NCI-H2171 treated with DMSO at 0.1 percent for 48 hours (cell line): ENCODE measurements at places on chromosomes 12 and 14.

GRCh38 chr12:517538-517937 is 57.8 kb downstream of the B4GALNT3 start:
- no peak for DNase-seq

- DNase-seq = no peak
Measured at GRCh38 chr14:102088012-102088792, 1.4 kb upstream of the HSP90AA1 start.

GRCh38 chr14:57486767-57487379 is 6.8 kb downstream of the CCDC198 start:
- DNase-seq = peak; percentile 91

DNA sequence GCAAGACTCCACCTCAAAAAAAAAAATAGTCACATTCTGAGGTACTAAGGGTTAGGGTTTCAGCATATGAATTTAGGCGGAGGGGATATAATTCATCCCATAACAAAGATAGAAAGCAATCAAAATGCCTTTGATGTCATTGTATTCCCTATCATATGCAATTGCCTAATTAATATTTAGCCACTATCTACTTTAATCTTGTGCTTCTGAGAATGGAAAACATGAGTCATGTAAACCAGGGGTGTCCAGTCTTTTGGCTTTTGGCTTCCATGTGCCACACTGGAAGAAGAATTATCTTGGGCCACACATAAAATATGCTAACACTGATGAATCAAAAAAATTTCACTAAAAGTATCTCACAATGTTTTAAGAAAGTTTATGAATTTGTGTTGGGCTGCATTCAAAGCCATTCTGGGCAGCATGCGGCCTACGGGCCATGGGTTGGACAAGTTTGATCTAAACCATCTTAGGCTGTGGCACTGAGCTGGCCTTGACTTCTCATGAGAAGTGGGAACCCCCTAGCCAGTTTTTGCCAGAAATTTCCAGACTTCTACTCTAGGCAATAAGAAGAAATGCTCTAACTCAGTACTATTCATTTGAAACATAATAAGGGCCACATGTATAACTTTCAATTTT is 219.8 kb downstream of the PTPRO start:
- DNase-seq = no peak

GRCh38 chr12:115378291-115378690 is 694.3 kb upstream of the TBX3 start:
- DNase-seq = no peak

GRCh38 chr12:61514016-61514415 is 746.2 kb upstream of the USP15 start:
- no peak for DNase-seq

GRCh38 chr14:104781271-104782077 is 14.1 kb downstream of the AKT1 start:
- DNase-seq = no peak

DNA sequence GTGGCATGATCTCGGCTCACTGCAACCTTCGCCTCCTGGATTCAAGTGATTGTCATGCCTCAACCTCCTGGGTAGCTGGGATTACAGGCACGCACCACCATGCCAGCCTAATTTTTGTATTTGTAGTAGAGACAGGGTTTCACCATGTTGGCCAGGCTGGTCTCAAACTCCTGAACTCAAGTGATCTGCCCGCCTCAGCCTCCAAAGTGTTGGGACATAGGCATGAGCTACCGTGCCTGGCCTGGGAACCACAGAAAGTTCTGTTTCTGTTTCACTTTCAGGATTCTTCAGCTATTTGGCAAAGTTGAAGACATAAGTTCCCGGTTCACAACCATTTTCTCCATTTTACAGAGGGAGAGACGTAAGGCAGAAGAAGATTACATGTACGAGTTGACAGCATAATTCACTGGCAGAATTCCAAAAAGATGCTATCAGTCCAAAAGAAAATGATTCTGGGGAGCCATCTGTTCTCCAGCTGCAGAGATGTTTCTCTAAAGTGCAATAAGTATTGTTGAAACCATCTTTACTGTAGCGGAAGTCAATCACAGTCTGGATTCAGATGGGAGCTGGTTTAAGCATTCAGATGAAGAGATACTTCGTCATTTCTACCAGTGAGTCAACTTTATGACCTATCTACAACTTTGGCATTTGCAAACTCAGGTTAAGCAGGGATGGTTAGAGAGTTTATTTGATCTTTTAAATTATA is 8.1 kb upstream of the RNF34 start:
- DNase-seq = peak; percentile 93
